Umbilical cord (tissue), 2 donors: ENCODE measurements at places on chromosomes 16 and 17. TPM values are rescaled to one million over a fixed set of nuclear protein-coding genes. Genes with fewer than 3 reads are reported as not detected.

EPX gene
- total RNA-seq: not detected

CTRL gene
- 0.48 TPM for total RNA-seq

DLX4 gene
- 1.7 TPM for total RNA-seq

CEMP1 gene
- total RNA-seq: 0.96 TPM

ABCA6 gene
- total RNA-seq: 17.1 TPM

ZNF469 gene
- total RNA-seq: 5.3 TPM

ZP2 gene
- not detected for total RNA-seq

ABCA9 gene
- 3.6 TPM for total RNA-seq

SMTNL2 gene
- total RNA-seq: 11.3 TPM

RDM1 gene
- total RNA-seq: not detected

EEF2K gene
- total RNA-seq: 20.5 TPM

DNAJC7 gene
- 60.9 TPM for total RNA-seq

NTN1 gene
- 5.8 TPM for total RNA-seq

MYO15A gene
- 4.3 TPM for total RNA-seq

ZNF232 gene
- 4.1 TPM for total RNA-seq

KRT12 gene
- 4.6 TPM for total RNA-seq

IGF2BP1 gene
- 9.4 TPM for total RNA-seq

CTNS gene
- 12.0 TPM for total RNA-seq

NEUROD2 gene
- total RNA-seq: 1.4 TPM

OR3A3 gene
- 5.3 TPM for total RNA-seq

MMP28 gene
- 113 TPM for total RNA-seq
